WTC11 (cell line): ENCODE measurements at places on chromosomes 6 and 20. TPM values are rescaled to one million over a fixed set of nuclear protein-coding genes. Genes with fewer than 3 reads are reported as not detected.

Gene TMEM217
- total RNA-seq = 0.55 to 0.99 TPM (median 0.61 TPM) in 3 replicates

Gene SGK2
- 0.74 to 1.2 TPM (median 0.99 TPM) in 3 replicates for total RNA-seq

Gene PXDC1
- total RNA-seq = 3.3 to 4.4 TPM (median 3.9 TPM) in 3 replicates

Gene ELOVL2
- total RNA-seq = 1.0 to 2.0 TPM (median 1.1 TPM) in 3 replicates

Gene C4A
- total RNA-seq = 3.8 to 5.2 TPM (median 4.2 TPM) in 3 replicates
